ENCODE measurements at places on chromosomes 2 and 18.

DNA sequence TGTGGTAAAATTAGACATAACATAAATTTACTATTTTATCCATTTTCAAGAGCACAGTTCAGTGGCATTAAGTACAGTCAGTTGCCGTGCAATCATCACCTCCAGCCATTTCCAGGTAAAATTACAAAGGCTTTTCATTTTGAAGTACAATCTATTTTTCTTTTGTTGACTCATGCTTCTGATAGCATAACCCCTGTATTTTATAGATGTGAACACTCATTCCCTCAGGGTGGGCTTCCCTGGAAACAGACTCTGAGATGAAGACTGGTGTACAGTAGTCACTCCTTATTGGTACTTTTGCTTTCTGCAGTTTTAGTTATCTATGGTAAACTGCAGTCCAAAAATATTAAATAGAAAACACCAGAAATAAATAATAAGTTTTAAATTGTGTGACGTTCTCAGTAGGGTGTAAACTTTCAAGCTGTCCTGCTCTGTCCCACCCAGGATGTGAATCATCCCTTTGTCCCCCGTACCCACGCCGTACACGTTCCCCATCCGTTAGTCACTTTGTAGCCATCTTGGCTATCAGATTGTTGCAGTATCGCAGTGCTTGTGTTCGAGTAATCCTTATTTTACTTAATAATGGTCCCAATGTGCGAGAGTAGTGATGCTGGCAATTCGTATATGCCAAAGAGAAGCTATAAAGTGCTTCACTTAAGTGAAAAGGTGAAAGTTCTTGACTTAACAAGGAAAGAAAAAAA, 41.1 kb upstream of the NAB1 start:
- DNase-seq: no peak

GRCh38 chr2:105798595-105798994, 53.9 kb downstream of the NCK2 start:
- no peak for DNase-seq

DNA sequence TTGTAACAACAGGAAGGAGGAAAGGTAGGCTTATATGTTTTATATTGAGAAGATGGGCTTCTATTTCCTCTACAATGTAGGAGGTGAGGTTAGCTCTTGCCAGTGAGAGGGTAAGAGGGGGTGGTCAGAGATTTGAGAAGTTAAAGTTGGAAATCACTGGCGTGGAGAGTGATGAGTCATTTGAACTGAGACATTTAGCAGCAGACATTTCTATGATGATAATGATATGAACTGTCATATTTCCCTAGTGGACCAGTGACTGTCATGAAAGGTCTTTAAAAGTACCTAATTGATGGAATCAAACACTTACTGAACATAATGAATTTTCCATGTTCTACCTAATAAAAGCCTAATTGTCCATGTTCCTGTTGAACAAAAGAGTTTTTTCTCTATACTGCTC, 126.1 kb downstream of the FAM161A start:
- DNase-seq: no peak

DNA sequence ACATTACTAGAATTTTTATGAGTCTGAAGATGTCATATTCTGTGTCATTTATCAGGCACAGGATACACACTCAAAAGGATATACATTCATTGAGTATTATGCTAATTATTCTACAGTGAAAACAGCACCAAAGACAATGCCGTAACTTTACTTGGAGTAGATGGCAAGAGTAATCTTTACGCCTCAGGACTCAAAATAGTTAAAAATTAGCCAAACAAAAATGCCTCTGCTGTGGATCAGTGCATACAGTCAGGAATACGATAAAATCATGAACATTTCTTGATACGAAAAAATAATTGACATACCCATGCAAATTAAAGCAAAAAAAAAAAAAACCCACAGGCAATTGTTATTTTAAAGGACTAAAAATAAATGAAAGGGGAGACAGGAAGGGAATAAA, 129.7 kb downstream of the NETO1 start:
- DNase-seq: no peak

- no peak for DNase-seq
Observed at GRCh38 chr2:181463588-181463987, 6.4 kb downstream of the ITGA4 start.

- no peak for DNase-seq
Observed at GRCh38 chr2:221779614-221780067, 207.5 kb upstream of the EPHA4 start.

DNA sequence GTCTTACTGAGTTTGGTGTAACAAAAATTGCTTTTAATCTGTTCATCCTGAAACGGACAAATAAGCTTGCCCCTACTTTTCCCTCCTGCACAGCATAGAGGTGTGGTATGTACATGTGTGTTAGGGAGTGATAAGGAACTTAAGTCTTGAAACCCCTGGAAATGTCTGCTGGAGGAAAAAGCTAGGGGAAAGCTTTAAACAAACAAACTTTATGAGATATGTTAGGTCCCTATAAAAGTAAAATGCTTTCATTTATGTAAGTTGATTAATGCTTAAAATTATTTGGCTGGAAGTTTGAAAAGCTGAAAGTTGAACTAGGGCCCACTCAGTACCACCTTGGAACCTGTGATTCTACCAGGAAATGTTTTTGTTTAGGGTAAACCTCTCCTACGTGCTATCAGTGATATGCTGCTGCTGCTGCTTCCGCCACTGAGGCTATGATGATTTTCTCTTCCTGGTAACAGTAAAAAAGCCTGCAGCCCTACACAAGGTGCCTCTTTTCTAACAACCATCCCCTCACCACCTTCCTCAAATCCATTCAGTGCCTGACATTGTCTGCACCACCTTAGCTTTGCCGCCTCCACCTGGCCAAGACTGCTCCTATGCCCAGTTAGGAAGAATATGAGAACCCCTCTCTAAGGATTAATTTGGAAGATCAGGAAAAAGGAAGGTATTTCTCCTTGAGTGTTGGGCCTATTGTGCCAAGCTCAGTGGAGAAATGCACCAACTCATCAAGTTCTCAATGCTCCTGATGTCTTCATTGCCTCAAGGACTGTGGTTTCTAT, 2.5 kb upstream of the YES1 start:
- no peak for DNase-seq

GRCh38 chr2:61443342-61444041, 27.4 kb downstream of the USP34 start:
- DNase-seq: no peak

- DNase-seq: no peak
Observed at GRCh38 chr2:62459106-62459505, 46.9 kb downstream of the TMEM17 start.

Data from cortex of kidney (tissue), 1 donor.